NCI-H526 treated with DMSO at 0.1 percent for 48 hours (cell line): ENCODE measurements at places on chromosomes 5 and 9.
A peak's percentile ranks its signal among the peaks of the same experiment; 100 is the strongest.

DNA sequence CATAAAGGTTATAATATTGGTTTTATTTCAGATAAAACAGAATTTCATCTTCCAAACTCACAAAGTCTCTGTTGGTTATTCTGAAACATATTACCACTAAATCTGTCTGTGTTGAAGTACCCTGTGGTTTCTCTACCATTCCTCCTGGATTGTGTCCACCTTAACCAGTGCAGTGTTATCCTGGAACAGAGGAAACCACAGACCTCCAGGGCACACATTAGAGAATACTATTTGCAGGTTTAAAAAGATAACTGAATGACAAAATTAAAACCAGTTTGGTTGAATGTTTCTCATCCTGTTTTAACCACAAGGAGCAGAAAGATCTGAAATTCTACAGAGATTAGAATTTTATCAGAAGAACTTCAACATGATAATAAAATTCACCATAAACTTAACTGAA, 251.8 kb downstream of the CWC27 start:
- DNase-seq, result no peak

DNA sequence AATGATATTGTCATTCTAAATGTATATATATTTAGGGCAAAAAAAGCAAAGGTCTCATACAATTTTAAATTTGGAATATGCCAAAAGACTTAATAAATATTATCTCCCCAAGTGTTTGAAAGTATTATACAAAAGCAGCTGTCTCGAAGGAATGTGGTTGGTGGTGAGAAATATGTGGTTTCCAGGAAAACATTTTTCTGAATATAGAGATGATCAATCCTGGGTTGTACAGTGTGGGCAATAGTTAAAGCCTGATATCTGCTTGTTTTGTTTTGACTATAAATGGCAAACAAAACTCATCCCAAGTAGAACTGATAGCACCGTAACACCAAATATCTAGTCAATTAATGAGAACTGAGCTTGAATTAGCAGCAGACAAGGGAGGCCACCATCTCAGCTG, 391.8 kb upstream of the CD180 start:
- DNase-seq, result no peak

GRCh38 chr5:23506329-23507236, 826 bp upstream of the PRDM9 start:
- peak; percentile 84 for DNase-seq

DNA sequence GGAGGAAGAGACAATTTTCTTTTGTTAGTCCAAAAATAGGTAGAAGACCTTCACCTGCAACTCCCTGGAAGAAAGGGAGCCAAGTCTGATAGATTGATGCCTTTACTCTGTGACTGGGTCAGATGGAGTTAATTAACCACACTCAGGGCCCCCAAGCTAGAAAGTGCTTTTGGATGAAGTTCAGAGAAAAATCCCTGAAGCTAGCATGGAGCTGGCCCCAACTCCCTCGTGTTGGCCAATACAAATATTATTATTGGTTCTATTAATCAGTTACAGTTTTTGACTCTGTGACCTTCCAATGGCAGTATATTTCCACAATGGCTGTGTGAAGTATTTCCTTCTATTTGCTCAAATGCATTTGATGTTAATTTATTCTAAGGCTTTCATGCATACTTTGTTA, 1753.5 kb downstream of the EFNA5 start:
- DNase-seq, result no peak

DNA sequence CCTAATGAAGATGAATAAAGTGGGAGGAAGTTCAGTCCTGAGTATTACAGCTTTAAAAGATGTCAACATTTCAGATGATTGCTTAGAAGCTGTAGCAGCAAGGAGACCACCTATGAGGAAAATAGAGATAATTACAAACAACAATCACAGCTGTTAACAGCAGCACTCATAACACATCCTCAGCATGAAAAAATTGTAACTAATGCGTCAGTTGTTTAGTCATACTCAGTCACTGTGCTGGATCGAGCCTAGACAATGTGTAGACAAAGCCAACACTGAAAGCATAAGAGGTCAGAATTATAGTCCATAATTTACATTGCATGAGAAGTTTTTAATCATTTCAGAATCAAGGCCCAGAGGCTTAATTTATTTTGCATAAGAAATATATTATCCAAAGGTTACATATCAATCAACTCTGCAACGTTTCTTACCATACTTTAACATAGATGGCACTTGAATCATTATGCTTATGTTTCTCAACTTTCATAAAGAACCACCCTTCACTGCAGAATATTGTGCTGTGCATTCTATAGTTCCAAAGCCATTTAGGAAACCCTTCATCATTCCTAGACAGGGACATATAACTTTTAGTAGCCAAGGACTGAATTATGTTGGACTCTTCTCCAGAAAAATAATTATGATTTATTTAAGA, 60.2 kb upstream of the HAPLN1 start:
- no peak for DNase-seq

DNA sequence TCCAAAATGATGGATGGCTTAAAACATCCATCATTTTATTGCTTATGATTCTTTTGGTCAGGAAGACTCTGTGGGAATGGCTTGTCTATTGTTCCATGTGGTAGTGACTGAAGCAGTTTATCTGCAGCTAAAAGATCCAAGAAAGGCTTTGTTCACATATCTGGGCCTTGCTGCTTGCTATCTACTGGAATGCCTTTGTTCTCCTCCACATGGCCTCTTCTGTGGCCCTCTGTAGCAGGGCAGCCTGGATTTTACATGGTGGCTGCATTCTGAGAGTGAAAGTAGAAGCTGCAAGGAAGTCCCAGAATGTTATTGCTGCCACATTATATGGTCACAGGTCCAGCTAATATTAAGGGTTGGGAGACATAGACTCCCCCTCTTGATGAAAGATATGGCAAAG, 35.1 kb downstream of the DMXL1 start:
- DNase-seq, result no peak

DNA sequence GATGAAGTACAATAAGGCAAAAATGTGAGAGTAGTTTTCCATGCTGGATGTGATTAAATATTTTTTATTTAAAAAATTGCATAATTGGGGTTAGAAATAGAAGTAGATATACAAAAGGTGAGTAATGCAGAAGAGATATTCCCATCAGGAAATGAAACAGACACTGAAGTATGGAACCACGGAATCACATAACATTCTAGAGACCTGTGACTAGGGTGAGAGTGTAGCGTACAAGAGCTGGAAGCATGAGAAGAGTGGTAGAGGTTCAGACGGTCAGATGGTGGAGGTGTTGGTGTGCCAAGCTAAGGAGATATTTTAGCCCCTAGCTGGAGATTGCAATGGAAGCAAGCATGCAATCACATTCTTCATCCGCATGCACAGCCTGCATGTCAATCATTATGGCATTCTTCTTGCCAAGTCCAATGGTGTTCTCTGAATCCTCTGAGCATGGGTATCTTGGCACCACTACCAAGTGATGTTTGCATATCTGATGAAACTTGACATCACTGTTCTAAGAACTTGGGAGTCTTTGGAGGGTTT, 587.8 kb downstream of the PSAT1 start:
- DNase-seq, result no peak

GRCh38 chr5:73513996-73514395, 15.8 kb downstream of the BTF3 start:
- DNase-seq, result no peak

- no peak for DNase-seq
These were observed 77.3 kb upstream of the MAN2A1 start for GRCh38 chr5:109612278-109612905.

GRCh38 chr5:146805081-146805480, 73.5 kb downstream of the PPP2R2B start:
- no peak for DNase-seq

- DNase-seq, result no peak
These were observed 207.0 kb upstream of the MAP3K1 start for GRCh38 chr5:56608217-56608925.

DNA sequence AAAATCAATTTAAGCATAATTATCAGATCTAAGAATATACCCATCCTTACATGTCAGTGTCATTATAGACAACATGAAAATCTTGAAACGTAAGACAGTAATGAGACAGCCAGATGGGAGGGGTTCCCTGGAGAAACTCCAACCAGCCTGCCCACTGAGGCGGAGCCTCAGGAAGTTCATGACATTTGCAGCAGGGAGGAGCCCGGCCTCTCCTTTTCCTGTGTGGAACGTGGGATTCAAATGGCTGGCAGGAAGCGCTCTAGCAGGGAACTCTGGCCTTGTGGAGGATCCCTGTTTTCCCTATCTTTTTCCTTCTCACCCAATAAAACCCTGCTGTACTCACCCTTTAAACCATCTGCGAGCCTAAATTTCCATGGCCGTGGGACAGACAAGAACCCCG, 176.6 kb upstream of the KCNN2 start:
- no peak for DNase-seq

DNA sequence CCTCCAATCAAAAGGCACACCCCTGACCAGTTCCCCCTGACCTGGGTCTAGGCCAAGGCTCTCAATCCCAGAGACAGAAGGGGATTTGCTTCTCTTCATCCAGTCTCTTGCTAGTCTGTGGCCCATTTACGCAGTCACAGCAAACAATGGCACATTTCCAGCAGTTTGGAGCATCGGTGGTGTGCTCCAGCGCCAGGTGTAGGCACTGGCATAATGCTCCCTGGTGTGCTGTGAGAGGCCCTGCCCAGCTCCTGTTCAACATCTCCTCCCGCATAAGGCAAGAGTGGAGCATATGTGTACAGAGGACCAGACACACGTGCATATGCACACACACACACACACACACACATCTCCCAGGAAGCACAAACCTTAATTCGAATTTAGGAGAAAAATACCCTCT, 79.5 kb upstream of the ERCC6L2 start:
- DNase-seq, result no peak

GRCh38 chr5:142576804-142577203, 109.1 kb downstream of the FGF1 start:
- no peak for DNase-seq

DNA sequence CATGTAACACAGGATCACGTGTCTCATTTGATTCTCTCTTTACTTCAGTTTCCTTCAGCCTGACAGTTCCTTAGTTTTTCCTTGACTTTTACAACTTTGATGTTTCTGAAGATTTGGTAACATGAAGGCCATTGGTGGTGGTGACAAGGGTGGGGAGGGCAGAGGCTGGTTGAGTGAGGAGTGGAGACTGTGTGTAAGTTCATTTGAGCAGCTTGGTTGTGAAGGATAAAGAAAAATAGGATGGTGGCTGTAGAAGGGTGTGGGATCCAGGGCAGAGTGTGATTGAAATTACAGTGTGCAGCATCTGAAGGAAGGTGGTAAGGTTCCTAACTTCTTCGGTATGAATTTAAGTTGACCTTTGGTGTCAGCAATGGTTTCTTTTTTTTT, 20.4 kb downstream of the SUB1 start:
- no peak for DNase-seq

- DNase-seq, result no peak
These were observed 409.7 kb downstream of the ADGRV1 start for GRCh38 chr5:90968319-90968718.

DNA sequence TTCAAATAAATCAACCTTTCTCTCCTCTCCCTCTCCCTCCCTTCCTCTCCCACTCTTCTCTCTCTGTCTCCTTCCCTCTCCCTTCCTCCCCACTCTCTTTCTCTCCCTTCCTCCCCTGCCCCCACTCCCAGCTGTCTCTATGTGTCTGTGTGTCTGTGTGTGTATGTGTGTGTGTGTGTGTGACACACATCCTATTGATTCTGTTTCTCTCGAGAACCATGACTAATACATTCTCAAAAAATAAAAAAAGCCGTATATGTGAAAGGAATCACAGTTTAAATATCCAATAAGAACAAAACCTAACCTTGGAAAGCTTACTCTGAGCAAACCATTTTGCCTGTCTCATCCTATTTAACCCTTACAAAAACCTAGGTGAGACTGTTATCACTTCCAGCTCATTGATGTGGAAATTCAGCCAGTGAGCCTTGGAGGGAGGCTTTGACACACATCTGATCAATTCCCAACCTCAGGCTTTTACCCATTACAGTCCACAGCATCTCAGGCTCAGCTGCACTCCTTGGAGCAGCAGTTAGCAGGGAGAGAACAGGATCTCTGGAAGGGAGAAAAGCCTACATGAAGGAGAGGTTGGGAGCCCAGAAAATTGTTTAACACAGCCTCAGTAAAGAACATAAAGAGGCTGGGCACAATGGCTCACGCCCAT, 8.3 kb downstream of the HSD17B3 start:
- no peak for DNase-seq

DNA sequence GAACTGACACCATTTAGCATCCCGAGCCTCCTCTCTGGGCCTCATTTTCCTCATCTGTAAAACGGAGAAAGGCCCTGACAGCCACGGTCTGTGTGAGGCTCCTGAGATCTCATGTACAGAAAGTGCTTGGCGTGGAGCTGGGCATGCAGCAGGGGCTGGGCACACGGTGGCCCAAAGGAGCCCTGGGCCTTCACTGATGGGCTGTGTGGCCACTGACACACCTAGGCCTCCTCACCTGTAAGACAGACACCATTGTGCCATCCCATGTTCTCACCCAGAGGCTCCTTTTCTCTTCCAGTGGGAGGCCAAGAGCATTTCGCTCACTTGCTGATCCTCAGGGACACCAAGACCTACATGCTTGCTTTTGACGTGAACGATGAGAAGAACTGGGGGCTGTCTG, 1.6 kb downstream of the ORM1 start:
- DNase-seq, result no peak

DNA sequence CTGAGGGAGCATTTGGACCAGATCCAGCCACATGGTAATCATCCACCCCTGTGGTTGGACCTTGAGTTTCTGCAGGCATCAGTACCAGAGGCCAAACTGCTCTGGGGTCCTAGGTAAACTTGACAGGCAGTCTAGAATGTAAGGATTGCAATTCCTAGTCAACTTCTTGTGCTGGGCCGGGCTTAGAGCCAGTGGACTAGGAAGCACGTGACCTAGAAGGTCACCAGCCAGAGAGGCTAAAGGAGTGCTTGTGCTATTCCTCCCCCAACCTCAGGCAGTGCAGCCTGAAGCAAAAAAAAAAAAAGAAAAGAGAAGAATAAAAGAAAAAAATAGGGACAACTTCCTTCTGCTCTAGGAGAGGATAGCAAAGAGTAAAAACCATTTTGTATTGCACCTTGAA, 406.2 kb upstream of the FTMT start:
- no peak for DNase-seq

DNA sequence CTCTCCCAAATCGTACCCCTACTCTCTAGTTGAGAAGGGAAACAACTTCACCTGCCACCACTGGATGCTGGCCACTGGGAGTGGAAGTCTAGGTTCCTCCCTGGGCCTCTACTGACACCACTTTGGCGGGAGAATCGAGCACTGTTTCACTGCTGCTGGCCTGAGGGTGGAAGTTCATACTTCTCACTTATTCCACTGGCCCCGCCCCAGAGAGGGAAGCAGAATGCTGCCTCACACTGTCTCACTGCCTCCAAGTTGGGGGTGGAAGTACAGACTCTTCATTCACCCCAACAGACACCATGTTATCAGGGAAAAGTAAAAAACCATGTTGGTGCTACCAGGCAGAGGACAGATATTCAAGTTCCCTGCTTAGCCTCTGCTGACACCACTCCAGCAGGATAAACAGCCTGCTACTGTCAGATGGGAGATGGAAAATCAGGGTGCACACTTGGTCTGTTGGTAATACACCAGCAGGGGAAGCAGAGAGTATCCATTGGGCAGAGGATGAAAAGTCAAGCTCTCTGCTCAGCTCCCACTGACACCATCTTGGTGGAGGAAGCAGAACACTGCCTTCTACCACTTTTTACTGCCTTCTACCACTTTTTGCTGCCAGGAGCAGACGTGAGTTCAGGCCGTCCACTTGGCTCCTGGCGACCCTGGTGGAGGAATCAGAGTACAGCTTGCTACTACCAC, 159.4 kb downstream of the SIL1 start:
- DNase-seq, result no peak
